T-cell (primary cell): ENCODE measurements at places on chromosomes 12 and 14.

DNA sequence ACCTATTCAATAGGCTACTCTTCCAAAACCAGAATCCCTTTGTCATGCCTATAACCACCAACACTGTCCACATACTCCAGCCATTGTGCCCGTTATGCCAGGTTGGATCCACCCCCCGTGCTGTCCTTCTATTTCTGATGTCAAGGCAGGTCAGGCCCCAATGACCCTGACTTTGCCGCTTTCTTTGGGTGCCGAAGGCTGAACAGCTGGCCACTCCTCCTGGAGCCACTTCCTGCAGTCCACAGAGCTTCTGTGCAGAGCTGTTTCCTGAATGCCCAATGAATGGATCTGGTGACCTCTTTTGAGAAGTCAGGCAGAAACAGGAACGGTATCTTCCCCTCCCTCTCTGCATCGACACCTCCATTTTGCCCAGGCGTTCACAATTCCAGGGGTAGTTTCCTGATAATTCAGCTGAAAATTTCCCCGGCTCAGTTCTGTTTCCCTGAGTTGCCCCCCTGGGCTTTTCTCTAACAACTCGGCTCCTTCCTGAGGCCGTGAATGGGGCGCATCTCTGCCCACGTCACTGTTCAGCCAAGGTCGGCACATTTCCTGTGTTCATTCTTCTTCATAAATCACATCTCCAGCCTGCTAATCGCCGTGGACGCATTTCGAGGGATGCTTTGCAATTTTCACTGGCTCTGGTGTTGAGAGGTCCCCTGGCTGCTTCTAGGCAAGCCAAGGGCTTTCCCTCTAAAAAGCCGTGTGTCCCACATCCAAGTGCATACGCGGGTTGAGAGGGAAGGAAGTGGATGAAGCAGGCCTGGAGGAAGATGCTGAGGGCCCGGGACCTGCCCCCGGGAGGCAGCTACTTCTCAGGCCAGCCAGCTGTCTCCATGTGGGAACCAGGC, 86.5 kb downstream of the PAPOLA start:
- no peak for DNase-seq

DNA sequence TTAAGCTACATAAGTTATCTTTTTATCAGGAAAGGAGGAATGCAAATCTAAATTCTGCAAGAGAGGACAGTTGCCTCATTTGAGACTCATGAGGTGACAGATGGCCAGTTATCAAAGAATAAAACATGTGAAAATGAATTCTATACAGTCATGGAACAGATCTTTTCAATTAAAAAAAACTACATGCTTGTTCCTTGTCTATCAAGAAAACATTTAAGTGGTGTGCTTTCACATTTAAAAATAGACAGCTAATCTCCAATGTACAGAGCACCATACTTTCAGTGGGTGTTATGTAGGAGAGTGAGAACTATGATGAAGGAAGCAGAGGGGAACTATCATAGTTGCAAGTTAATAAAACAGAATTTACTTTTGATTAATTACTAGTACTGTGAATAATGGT, 76.7 kb upstream of the TTC7B start:
- no peak for DNase-seq

DNA sequence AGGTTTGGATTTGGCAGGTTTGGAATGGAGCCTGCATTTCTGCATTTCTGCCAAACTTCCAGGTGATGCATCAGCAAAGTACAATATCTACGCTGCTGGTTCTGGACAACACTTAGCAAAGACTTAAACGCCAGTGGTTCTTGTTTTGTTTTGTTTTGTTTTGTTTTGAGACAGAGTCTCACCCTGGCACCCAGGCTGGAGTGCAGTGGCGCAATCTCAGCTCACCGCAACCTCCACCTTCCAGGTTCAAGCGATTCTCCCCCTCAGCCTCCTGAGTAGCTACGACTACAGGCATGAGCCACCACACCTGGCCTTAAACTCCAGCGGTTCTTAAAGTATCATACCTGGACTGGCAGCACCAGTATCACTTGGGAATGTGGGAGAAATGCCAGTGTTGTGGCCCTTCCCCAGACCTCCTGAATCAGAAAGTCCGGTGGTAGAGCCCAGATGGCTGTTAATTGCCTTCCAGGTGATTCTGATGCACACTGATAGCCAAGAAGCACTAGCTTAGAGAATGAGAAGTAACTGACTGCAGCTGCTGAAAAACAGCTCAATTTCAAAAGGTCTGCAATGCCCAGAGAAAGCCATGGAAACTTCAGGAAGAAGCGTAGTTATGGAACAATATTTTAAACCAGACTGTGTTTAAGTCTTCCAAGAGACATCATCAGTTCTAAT, 114.8 kb upstream of the FOXN3 start:
- no peak for DNase-seq

DNA sequence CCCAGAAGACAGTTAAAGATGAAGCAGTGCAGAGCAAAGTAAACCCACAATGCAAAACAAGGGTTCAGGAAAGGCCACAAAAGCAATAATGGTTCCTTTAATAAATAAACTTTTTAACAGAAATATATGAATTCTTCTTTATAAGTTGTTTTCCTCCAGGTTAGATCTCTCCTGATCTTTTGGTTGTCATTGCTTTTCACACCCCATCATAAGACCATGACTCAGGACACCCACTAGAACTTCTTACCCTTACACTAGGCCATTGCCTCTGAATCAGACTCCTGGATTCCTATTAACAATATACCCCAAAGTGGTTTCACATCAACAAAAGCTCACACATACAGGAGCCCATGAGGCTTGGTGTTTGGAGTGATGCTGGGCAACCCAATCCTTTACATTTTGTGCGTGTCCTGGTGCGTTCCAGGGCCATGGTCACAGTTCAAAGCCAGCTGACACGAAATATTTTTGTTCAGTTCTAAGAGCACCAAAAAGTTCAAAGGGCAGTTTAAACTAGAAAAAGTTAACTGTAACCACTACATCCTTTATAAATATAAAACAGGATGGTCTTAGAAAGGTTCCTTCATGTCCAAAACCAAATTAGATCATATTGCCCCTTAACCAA, 187.0 kb downstream of the EPS8 start:
- no peak for DNase-seq

DNA sequence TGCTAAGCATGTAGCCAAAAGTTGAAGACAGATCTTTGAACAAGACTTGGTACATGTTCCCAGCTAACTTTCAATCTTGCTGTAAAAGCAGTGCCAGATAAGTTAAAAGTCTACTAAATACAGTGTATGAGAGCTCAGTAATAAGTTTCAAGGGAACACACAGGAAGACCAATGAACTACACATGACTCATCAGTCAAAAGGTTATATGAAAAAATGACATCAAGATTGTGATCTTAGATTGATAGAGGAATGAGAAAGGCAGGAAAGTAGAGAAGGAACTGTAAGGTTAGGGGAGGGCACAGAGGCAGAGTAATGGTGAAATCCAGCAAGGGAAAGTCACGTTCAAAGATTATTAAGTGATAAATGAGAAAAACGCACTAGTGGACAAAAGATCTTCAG, 249.9 kb upstream of the FLRT2 start:
- DNase-seq, result no peak

DNA sequence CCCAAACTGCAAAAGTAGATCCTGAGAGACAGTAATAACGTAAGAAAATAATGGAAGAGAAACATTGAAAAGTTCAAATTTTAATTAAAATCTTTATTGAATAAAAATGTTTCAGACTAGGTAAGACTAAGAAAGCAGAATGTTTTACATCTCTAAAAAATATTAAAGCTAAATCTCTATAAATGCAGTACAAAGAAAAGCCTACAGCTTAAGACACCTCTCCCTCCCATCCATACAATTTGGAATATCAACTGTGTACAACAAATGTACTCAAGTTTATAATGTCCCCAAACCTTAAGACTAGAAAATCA, 8.5 kb upstream of the CERS5 start:
- DNase-seq, result no peak

DNA sequence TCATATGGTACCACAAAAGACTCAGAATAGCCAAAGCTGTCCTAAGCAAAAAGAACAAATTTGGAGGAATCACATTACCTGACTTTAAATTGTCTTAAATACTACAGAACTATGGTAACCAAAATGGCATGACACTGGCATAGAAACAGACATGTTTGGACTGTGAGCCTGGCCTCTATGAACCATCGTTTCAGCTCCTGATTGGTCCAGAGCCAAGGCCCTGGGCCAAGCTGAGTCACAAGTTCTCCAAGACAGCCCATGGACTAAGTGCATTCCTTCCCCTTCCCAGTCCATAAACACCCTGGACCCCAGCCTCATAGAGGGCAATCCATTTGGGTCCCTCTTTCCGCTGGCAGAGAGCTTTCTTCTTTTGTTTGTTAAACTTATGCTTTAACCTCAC, 12.1 kb upstream of the PRR4 start:
- no peak for DNase-seq

DNA sequence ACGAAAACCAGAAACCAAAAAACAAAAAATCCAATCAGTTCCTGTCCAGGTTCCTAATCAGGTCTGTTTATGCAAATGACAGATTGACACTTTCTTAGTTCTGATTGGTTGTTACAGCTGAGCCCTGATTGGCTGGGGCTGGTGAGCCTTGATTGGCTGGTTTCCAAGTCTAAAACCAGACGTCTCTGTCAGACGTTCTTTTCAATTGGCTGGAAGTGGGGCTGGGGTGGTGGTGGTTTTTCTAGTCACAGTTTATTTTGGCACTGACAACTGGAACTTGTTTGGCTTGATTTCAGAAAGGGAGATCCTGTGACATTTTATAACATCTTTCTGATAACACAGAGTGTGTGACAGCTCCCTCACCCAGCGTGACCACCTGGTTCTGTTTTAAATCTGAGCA, 36.1 kb upstream of the PRICKLE1 start:
- no peak for DNase-seq

GRCh38 chr14:35975814-35976213, 149.7 kb downstream of the BRMS1L start:
- no peak for DNase-seq

DNA sequence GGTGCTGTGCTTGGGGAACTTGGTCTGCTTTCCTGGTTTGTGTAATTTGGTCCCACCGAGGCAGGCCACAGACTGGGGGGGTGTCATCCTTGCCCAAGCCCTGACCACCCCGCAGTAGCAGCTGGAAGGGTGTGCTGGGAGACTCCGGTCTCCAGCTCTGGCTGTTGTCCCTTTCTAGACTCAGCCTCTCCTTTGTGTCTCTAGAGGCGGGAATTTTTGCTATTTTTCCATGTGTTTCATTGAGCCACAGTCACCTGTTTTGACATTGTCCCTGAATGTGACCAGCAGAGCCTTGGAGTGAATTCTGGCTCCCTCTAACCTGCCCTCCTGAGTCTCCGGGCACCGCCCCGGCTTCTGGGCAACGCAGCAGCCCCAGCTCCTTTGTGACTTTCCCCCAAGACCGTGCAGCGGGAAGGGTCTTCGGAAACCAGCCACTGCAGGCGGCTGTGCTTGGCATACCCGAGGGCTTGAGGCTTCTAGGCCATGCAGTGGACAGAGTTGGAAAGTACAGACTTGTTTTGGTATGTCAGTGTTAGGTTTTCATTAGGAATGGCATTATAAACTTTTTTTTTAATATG, 98.6 kb downstream of the TNFAIP2 start:
- DNase-seq, result no peak

- DNase-seq, result no peak
These were observed 24.5 kb downstream of the PHETA1 start for GRCh38 chr12:111344254-111344875.

DNA sequence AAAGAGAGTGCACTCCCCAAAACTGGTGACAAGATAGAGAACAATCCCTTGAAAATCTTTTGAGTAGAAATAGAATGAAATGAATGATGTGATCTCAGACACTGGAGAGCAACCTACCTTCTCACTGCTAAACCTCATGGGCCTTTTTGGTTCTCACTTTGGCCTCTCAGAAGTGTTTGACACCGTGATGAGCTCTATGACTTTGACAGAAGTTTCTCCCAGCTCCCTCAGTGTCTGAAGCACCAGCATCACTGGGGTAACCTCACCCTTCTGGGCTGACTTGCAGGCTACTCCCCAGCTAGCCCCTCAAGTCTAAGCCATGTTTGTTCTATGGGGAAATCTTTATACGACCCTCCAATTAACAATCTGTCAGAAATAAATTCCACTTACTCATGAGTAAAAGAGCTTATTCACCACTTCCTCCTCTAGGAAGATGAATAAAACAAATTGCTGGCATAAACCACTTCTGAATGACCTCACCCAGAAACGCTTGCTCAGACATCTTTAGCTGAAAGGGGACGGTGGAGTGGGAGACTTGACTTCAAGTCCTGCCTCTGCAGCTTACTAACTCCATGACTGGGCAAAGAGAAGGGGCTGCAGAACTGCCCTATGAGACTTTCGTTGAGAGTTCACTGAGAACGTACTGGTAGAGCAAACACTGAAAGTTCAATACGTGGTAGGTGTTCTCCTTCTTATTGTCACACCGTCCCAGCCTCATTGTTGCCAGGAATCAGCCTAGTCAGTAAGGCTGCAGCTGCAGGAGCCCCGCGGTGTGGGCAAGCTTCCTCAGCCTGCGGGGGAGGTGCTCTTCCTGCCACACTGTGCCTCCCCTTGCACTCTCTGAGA, 46.5 kb downstream of the ST8SIA1 start:
- DNase-seq, result no peak

DNA sequence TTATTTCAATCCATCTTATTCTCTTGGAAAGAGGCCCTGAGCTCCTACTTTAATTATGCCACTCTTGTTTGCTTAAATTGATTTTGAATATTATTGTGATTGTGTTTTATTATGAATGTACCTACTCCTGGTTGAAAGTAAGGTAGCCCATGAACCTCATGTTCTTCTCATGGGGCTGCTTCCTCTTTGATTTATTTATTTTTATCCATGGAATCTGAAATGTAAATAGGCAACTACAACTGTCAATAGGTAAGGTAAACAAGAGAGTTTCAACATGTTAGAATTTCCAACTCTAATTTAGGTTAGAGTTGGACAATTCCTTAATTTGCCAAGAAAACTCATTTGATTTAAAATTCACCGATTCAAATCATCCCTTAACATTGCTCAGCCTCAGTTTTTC, 16.2 kb downstream of the TPH2 start:
- DNase-seq, result no peak

DNA sequence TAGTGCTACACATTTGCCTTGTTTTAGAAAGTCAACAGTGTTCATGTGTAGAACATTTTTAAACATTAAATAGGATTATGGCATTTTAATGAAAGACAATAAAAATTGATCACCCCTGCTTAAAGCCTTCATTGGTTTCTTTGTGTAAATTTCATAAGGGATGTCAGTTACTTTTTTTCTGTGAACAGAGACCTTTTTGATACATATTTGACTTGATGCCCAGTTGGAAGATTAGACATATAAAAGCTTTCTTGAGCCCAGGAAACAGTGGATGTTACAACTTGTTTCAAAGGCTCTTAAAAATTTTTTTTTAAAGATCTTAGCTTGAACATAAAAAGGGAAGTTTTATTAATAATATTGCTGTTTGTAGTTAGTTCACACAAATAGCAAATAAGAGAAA, 168.7 kb upstream of the PDZRN4 start:
- no peak for DNase-seq

DNA sequence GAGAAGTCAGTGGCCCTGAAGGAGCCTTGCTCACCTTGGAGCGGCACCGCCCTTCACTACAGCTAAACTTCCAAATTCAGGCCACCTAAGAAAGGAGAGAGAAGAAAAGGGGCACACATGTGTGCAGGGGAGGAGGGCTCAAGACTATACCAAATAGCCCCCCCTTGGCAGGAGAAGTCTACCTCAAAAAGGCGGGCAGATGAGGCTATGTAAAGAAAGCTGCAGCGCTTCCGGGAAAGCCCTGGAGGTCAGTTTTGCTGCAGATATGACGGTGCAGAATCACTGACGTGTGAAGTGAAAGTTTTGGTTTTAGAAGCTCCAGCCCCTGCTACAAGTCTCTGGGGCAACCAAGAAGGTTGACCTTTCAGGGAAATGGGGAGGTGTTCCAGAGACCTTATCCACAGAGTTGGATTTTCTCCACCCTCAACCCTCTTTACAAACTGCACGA, 48.2 kb upstream of the PNMA1 start:
- no peak for DNase-seq

- DNase-seq, result no peak
These were observed 108.0 kb downstream of the RIMBP2 start for GRCh38 chr12:130608132-130608531.
